ENCODE measurements at places on chromosomes 3 and 15.

- peak; percentile 94 for DNase-seq
Observed at GRCh38 chr15:90902840-90903732, at the start of gene MAN2A2. MAN2A2 (plus strand) TSS chr15:90903302; CDS start chr15:90904208, 906 bp downstream.

DNA sequence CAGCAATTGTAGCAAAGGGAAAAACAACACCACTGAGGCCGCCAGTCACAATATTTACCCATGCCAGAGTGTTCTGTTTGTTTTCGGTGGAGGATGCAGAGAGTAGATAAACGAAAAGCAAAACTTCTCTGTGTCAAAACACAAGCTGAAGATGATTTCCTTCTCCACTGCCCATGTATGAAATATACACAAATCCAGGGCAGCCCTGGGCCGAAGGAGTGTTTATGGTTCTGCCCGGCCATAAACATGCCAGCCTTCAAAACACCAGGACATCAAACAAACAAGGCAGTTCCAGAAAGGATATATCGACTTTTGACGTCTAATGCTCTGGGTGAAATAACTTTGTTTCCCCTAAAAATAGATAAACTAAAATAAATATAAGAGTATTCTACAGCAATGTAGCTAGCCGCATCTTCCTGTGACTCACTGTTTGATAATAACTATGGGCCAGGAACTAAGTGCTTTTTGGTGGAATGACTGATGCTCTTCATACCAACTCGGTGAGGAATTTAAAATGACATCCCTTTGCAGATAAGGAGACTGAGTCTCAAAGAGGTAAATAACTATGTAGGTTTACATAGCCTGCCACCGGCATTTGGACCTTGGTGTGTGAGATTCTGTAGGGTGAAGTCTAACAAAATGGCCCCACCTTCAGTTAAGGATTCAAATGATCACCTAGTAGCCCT lies 82.8 kb downstream of the MAGI1 start:
- no peak for DNase-seq

DNA sequence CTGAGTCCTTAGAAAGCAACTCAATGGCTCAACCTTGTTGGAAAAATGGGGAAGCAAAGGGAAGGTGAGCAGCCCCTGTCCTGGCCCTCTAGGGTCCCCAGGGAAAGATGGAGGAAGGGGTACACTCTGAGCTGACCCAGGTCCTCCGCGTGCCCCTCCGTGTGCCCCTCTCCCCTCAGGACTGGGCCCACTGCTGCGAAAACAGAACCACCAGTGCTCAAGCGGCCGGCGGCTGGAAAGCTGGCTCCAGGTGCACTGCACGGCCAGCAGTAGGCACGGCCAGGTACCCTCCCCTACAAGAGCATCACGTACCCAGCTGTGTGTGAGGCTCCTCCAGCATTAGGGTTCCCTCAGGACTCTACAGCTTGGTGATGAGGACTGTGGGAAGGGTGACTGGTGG lies 26.3 kb downstream of the RAB43 start:
- no peak for DNase-seq

DNA sequence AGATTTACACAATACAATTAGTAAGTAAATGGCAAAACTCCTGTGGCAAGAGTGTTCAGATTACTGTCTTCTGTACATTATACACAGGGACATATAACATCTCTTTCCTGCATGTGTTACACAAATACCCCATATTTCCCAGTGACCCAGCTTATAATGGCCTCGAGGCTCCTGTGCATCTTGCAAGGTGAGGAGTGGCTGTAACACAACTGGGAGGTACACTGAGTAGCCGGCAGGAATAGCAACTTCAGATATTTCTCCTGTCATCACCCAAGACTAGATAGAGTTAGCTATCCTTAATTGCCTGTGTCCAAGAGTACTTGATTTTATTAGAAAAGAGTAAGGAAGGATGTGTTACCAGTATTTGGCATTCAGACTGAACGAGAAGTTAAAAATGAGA lies 5.6 kb downstream of the GMPS start:
- DNase-seq: no peak

GRCh38 chr3:154324919-154325318 lies 632 bp upstream of the DHX36 start:
- DNase-seq: no peak

DNA sequence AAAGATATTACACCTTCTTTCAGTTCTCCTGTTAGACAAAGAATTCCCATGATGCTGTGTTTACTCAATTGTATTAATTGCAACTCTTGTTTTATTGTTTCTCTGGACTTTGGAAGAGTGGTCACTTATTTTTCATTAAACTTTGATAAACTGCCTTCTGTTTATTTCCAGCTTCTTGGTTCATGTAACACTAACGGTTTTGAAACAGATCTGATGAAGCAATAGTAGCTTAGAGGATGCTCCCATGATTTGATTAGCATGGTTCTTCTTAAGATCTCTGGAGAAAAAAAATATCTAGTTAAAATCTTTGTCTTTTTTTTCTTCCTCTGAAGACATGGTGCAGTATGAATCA lies 90.1 kb downstream of the FNDC3B start:
- DNase-seq: no peak

GRCh38 chr3:115092220-115092791 lies 54.8 kb downstream of the ZBTB20 start:
- peak; percentile 55 for DNase-seq

DNA sequence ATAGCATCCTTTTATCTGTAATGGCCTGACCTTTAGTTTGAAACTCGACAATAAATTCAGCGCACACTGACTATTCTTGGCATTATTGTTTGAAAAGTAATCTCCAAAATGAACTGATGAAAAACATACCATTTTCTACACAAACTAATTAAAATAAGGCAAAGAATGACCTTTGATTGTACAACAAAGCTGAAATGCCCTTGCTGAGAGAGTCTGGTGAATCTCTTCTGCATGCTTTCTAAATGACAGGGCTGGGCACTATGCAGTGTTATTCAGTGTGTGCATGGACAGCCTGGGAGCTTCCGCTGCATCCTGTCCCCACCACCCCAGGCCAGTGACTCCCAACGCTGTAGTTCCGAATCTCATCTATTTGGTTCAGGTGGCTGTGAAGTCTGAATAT lies 530.8 kb downstream of the FOXP1 start:
- no peak for DNase-seq

DNA sequence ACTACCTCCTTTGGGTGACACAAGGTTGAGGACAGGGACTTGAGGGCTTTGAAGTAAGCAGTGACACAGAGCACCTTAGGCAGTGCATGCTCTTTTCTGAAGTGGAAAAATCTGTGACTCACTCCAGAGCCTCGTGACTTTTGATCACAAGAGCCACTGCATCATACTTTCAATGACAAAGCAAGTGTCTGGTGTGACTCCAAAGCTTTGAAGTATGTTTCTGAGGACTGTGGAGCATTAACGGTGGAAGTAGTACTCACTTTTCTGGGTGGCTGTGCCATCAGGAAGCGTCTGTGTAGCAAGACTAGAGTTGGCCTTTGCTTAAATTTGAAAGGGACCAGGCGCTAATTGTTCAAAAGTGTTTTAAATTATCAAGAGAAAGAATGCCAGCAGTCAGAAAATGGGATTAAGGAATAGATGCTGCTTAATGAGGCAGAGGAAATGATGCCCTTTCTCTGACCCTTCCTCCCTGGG lies 210.7 kb upstream of the TRIM42 start:
- DNase-seq: no peak
